ENCODE measurements at places on chromosomes 3 and 15.

DNA sequence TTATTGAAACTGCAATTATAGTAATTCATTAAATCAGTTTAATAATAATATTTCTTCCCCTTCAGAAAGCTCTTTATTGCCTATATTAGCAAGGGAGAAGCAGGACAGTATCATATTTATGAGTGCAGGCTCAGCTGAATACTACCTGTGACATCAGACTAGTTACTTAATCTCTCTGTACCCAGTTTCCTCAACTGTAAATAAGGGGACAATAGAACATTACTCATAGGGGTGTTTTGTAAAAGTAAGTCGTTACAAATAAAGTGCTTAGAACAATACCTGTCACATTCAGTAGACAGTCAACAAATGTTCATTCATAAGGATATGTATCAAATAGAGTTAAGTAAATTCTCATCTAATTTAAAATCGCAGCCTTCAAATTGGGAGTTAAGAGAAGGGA is 12.1 kb upstream of the VPS39 start:
- DNase-seq = no peak

DNA sequence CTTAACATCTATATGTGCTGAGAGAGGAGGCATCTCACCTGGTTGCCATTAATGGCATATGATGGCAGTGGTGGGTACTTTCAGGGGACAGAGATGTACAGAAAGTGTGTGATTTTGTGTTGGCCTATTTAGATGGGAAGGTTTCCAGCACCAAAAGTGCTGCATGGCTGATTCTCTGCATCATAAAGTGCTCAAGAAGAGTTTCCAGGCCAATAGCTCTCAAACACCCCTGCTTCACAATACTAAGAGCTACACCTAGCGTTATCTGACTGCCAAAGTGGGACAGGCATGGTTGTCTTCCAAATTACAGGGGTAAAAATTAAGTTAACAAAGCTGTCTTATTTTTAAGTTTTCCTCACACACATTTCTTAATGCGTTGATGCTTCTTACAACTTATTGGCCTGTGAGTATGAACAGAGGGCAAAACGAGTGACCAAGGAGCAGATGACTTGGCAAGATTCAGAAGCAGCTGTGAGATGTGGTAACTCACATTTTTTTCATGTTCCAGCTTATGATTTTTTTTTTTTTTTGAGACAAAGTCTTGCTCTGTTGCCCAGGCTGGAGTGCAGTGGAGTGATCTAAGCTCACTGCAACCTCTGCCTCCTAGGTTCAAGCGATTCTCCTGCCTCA is 41.4 kb upstream of the VEPH1 start:
- DNase-seq = no peak

- no peak for DNase-seq
Measured at GRCh38 chr3:150303768-150304167, 104.3 kb upstream of the TSC22D2 start.

GRCh38 chr15:64898406-64898805 is 13.3 kb upstream of the ANKDD1A start:
- DNase-seq = no peak

GRCh38 chr3:112042842-112043280 is 8.3 kb downstream of the TMPRSS7 start:
- DNase-seq = no peak

GRCh38 chr15:83848315-83849050 is 194.6 kb downstream of the ADAMTSL3 start:
- no peak for DNase-seq

- no peak for DNase-seq
Measured at GRCh38 chr15:65360506-65360905, 17.3 kb downstream of the IGDCC3 start.

DNA sequence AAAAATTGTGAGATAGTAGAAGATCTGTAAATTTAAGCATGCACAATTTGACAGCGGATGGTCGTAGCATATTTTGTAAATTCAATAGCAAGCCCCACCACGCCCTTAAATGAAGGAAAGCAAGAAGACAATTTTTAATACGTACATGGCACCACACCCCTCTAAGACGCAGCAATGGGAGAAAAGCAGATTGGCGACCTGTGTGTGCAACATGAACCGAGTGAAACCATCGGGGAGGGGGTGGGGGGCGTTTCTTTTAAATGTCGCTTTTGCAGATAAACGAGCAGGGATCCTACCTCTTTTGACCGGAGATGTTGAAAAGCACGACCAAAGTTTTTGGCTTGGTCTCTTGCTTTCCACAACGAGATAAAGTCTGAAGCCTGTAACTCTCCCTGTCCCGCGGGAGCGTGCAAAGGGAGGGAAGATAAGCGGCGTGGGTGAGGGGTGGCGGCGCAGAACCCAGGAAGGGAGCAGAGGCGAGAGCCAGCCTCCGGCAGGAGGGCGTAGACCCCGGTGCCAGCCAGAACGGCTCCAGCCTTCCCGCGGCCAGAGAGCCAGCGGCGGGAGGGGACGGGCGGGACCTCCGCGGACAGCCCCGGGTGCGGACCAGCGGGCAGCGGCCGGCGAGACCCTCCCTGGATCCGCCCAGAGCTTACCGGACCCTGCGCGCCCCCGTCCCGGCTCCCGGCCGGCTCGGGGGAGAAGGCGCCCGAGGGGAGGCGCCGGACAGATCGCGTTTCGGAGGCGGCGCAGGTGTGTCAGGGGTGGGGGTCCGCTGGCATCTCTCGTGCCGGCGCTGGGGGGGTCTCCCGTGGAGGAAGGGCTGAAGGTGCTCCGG is at the start of gene CHL1:
CHL1 (plus strand) TSS at position 453 of the 838 bp plus-strand sequence. CDS start 123,014 bp downstream, outside the sequence.
- no peak for DNase-seq

GRCh38 chr15:29696950-29697738 is 125.1 kb downstream of the TJP1 start:
- no peak for DNase-seq

DNA sequence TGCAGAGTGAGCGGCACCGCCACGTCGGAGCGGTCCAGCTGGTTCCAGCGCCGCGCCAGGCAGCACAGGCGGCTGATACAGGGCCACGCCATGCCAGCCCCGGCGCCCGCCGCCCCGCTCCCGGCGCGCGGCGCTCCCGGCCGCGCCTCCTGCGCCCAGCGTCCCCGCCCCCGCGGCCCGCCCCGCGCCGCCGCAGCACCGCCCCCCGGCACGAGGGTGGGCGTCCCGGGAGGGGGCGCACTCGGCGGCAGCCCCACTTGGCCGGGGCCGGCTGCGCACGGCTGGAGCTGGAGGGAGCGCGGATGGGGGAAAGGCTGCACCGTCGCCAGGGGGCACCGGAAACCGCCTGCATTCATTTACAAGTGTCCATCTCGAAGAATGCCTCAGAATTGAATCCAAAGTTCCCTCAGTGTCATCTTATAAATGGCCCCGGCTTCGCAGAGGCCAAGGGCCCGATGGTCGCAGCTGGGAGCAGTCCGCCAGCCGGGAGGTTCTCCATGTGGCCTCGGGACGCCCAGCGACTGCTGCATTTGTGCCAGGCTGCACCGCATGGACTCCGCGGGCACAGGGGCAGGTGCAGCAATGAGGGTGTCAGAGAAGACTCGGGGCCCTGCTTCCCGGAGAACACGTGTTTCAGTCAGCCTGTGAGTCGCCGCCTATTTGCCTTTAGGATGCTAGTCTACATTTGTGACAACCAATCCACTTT is at the start of gene MAP6D1:
MAP6D1 (minus strand) TSS at position 122 of the 706 bp plus-strand sequence; CDS start at position 92, 30 bp downstream.
- DNase-seq = peak; percentile 48

GRCh38 chr3:32280262-32280910 is 41.9 kb downstream of the CMTM8 start:
- DNase-seq = no peak

- no peak for DNase-seq
Measured at GRCh38 chr3:76873532-76874242, 166.2 kb upstream of the ROBO2 start.

DNA sequence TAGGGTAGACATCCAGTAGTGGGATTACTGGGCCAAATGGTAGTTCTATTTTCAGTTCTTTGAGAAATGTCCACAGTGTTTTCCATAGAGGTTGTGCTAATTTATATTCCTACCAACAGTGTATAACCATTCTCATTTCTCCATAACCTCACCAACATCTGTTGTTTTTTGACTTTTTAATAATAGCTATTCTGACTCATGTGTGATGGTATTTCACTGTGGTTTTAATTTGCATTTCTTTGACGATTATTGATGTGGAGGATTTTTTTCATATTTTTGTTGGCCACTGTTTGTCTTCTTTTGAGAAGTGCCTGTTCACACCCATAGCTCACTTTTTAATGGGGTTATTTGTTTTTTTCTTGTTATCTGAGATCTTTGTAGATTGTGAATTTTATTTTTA is 125.2 kb downstream of the CFAP20DC start:
- no peak for DNase-seq

DNA sequence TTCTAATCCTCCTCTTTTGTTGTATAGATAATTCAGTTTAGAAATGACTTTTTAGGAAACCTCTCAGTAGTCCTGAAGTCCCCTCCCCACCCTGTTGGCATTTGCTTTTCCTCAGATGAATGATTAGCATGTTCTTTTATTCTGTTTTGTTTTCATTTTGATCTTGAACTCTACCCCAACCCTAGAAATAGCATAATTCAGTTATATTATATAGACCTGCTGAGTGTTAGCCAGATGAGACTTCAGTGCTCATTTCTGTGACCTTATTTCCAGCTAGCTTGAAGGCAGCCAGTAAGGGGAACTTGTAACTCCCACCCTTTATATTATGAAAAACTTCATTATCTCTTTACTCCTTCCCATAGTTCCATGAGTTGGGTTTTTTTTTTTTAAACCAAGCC is 41.2 kb downstream of the SNRK start:
- no peak for DNase-seq

DNA sequence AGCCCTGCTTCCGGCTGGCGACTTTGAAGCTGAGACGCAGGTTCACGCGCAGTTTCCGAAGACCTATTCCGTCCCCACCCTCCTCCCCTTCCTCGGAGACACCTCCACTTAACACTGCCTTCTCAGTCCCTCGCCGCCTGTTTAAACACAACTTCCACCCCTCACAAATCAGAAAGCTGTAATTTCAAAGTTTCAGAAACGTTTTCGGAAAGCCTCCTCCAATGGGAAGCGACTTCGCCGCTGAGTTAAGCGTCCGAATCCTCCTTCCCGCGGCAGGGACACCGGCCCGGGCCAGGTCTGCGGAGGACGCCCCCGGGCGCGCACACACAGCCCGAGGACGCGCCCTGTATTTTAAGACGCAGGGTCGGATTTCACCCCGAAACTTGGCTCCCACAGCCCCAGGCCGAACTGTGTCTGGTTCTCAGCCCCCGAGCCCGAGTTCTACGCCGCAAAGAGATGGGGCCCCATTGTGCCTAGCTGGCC is 559 bp upstream of the LRRN1 start:
- DNase-seq = no peak

DNA sequence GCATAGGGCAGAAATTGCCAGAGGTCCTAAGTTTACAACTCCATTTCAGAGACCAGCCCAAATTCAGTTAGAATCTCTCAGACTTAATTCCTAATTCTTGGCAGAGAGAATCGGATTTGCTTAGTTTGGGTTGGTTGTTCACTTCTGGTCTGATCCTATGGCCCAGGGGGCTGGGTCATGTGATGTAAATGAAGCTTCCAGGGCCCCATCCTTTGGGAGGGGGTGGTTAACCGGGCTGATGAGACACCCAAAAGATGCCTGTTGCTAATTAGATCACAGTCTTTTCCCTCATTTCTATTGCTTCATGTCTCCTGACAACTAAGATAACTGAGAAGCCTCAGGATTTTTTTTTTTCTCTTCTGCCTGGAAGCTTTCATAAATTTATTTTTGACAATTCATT is 11.1 kb upstream of the ZNF620 start:
- no peak for DNase-seq

GRCh38 chr3:13500133-13500885 is 20.2 kb downstream of the HDAC11 start:
- DNase-seq = no peak

DNA sequence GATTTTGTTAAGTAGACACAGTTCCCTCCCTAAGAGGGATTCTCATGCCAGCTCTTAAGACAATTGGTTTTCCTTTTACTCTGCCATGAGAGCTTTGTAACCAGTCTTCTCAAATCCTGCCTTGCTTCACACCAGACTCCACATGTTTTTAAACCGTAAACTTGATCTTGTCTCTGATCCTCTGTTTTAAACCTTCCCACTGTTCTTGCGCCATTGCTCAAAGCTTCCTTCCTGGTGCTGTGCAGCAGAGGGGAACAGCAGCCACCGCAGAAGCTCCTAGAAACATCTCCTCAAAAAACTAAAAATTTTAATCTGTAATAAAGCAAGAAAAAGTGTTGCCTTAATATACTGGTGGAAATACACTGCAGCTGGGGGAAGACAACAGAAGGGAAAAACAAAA is 154.5 kb upstream of the SATB1 start:
- DNase-seq = no peak

DNA sequence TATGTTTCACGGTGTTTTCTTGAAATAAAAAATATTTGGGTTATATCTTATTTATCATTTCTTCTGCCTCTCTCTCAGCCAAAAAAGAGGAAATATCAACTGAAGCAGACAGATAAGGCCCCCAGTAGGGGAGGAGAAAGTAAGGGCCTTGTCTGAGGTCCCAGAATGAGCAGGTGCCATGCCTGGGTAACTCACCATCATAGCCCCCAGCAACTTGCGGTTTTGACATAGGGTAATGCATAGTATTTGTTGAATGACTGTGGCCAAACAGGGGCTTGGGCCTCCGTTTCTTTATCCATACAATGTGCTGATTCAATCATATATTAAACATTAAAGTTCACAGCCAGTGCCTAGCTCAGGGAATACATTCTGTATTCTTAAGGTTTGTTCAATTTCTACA is 119.6 kb downstream of the ABI3BP start:
- DNase-seq = no peak

- no peak for DNase-seq
Measured at GRCh38 chr3:133374708-133375402, 25.0 kb upstream of the BFSP2 start.

- DNase-seq = no peak
Measured at GRCh38 chr15:23072633-23073032, 33.3 kb upstream of the TUBGCP5 start.

- DNase-seq = no peak
Measured at GRCh38 chr3:99969136-99969535, 145.2 kb downstream of the FILIP1L start.

GRCh38 chr3:127751163-127751621 is 71.1 kb downstream of the MGLL start:
- no peak for DNase-seq

- no peak for DNase-seq
Measured at GRCh38 chr15:23642413-23643044, 5.1 kb downstream of the MAGEL2 start.

GRCh38 chr3:40768536-40768935 is 243.8 kb downstream of the ZNF621 start:
- no peak for DNase-seq

GRCh38 chr3:53074761-53075742 is 29.2 kb upstream of the SFMBT1 start:
- no peak for DNase-seq

DNA sequence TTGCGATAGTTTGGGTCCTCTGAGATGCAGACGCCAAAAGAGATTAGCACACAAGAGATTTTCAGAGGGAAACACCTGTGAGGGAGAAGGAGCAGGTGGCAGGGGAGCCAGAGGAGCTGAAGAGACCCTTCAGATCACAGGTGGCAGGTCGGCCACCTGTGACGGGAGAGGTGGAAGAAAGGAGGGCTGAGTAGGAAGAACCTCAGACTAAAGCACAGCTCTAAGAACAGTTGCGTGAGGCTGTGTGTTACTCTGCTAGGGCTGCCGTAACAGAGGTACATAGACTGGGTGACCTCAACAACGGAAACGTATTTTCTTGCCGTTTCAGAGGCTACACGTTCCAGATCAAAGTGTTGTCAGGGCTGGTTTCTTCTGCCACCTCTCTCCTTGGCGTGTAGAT is 38.5 kb downstream of the C2CD4A start:
- no peak for DNase-seq
